ENCODE measurements at places on chromosomes 4 and X.

DNA sequence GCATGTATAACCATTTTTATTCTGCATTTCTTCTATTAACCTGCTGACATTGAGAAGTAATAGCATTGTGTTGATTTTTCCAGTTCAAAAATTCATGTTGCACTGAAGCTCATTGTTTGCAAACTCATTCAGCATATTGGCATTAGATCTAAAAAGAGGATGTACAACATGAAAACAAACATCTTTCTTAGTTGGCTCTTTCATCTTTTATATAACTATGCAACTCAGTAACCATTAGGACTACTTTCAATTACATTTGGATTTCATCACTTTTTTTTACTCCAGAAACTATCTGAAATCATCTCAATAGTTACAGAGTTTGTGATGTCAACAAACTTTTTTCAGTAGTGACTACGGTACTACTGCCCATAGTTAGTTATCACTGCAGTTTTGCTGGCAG lies 346.0 kb upstream of the EPHA5 start:
- no peak for DNase-seq

DNA sequence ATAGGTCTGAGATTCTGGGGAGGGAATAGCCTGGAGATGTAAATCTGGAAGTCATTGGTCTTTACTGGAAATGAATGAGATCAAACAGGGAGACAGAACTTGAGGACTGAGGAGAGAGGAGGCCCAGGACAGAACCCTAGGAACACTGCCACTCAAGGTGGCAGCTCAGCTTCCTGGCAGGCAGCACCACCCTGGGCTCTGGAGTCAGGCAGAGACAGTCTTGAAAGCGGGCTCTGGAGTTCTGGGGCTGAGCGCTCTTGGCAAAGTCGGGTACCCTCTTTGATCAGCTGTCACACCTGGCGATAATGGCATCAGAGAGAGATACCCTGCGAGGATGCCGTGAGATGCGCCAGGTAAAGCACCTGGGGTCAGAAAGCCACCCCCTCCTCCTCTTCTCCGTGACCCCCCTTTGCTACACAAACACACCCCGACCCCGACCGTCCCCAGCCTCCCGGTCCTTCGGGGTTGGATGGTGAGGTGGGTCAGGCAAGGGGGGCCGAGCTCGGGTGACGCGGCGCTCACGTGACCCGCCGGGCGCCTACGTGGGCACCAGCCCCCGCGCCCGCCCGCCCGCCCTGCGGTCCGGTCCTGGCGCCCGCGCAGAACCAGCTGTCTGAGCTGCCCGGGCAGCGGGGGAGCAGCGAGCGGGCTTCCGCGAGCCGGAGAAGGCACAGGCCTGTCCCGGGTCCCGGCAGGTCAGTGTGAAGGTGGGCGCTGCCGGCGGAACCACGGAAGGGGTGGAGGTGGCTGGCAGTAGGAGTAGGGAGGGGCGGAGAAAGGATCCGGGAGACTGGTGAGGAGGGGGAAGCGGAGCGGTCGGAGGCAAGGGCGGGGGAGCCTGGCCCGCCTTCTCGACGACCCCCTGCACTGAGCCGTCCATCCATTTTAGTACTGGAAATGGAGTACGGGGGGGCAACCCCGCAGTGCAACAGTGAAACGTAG lies at the start of gene TCEAL3:
TSS of gene TCEAL3 (plus strand) at position 600 of the 942 bp plus-strand sequence. CDS start 1,102 bp downstream, outside the sequence.
- peak; percentile 48 for DNase-seq

- DNase-seq = no peak
Measured at GRCh38 chrX:152907084-152907651, 9.3 kb downstream of the ZNF185 start.

GRCh38 chr4:30912098-30912714 lies 192.0 kb downstream of the PCDH7 start:
- no peak for DNase-seq

GRCh38 chrX:19368576-19368975 lies 24.8 kb downstream of the PDHA1 start:
- no peak for DNase-seq

DNA sequence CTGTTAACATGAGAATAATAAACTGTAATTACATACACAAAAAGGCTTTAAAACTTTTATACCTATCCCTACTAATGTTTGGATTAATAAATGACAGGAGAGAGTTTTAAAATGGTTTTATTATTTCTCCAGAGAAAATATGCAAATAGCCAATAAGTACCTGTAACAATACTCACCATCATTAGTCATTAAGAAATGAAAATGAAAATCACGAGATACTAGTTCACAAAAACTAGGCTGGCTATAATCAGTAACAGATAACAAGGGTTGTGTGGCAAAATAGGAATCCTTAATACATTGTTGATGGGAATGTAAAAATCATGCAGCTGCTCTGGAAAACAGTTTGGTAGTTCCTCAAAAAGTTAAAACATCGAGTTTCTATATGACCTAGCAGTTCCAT lies 25.2 kb upstream of the AP1AR start:
- no peak for DNase-seq

DNA sequence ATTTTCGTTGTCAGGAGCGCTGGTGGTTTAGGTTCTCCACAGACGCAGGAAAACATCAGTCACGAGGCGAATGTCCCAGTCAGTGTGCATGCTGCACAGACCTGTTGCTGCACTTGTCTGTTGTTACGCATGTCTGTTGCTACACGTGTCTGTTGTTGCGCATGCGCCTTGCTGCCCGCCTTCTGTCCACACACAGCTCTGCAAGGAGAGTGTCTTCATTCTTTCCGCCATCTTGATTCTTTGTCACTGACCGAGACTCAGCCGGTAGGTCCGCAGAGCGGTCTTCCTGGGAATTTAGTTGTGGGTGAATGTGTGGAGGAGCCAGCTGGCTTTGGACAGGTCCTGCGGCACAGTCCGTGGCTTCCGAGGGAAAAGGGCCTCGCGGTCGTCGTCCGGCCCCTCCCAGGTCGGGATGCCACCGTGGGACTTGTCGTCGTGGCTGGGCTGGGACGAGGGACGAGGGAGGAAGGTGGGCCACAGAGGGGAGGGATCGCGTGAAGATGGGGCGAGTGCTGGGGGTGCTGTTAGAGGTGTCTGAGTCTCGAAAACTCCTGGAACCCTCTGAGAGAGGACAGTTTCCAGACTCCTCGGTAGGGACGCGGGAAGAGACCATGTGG lies at the start of gene PAGE2B:
TSS of gene PAGE2B (plus strand) at position 180 of the 617 bp plus-strand sequence. CDS start 1,012 bp downstream, outside the sequence.
- DNase-seq = no peak

GRCh38 chr4:182801636-182802035 lies 115.5 kb downstream of the DCTD start:
- no peak for DNase-seq

DNA sequence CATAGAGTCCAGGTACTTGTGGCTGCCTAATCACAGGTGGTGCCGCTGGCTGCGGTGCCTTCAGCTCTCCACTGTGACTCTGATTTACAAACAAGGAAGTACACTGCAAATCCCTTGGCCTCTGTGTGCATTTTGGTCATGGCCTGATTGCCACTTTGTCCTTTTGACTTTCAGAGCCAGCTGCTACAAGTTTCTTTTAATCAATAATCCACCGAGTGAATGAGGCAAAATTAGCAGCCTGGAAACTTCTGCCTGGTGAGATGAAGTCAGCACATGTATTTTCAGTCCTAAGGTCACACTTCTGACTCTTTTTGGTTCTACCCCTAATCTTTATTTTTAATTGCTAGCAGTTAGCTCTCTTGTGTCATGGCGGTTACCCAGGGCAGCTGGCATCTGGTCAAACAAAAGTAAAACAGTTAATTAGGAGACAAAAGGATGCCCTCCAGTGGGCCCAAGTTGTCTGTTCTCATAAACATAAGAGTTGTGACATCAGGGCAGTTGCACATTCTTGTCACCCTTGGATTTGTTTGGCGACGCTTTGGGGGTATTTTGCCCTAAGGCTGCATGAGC lies 62.3 kb upstream of the LNX1 start:
- DNase-seq = peak; percentile 63

- no peak for DNase-seq
Measured at GRCh38 chr4:6777636-6778281, 4.8 kb upstream of the KIAA0232 start.

- no peak for DNase-seq
Measured at GRCh38 chrX:151099001-151099400, 77.4 kb upstream of the GPR50 start.

DNA sequence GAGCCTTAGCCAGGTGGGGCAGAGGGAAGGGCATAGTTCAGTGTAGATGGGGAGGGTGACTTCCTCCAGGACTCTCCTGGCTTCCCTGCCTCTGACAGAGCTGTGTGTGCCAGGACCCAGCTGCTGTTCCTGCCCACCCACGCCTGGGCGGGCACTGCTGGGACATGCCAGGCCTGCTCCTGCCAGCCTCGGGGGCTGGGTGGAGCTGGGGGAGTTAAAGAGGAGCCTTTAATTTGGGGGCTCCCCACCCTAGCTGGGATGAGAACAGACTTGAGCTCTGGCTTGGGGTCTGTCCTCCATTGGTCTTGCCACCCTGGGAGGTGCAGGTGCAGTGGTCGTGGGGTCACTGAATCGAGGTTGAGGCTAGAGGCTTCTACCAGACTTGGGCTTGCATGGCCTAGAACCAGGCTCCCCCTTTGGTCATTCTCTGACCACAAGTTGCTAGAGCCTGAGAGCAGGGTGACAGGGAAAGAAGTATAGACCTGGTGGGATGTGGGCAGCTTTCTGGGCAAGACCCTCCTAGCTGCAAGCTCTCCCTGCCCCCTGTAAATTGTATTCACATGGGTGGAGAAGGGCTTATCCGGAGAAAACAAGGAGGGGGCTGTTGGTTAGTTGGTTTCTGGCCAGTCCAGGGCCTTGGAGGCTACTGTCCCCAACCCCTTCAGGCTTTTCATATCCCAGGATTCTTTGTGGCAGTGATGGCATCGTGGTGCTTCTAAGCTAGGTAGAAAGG lies 5.7 kb downstream of the EFNB1 start:
- DNase-seq = no peak

DNA sequence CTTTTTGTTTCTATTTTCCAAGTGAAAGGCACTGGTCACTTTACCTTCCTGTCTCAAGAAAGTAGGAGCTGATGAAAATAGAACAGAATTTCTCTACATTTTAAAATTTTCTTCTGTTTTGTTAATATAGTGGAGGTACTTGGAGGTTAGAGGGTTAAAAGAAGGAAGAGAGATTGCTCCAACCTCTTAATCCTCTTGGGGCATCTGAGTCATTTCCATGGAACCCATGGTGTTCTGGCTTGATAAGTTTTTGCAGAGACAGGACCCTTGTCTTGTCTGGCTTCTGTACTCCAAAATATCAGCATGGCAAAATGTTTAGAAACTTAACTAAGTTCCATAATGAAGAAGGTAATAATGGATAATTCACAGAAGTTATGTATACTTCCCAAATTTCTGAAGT lies 727.2 kb downstream of the C4orf33 start:
- no peak for DNase-seq

DNA sequence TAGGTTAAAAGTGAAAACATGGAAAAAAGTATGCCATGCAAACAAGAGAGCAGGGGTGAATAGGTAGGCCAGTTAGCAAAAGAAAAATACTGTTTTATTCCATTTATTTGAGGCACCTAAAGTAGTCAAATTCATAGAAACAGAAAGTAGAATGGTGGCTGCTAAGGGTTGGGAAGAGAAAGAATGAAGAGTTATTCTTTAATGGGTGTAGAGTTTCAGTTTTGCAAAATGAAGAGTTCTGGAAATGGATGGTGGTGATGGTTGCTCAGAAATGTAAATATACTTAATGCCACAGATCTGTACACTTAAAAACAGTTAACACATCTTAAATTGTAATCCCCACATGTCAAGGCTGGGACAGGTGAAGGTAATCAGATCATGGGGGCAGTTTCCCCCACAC lies 29.7 kb downstream of the PARM1 start:
- no peak for DNase-seq

GRCh38 chr4:124262211-124263179 lies 450.0 kb downstream of the ANKRD50 start:
- no peak for DNase-seq

GRCh38 chr4:40149960-40150385 lies 46.9 kb upstream of the RHOH start:
- peak; percentile 59 for DNase-seq

DNA sequence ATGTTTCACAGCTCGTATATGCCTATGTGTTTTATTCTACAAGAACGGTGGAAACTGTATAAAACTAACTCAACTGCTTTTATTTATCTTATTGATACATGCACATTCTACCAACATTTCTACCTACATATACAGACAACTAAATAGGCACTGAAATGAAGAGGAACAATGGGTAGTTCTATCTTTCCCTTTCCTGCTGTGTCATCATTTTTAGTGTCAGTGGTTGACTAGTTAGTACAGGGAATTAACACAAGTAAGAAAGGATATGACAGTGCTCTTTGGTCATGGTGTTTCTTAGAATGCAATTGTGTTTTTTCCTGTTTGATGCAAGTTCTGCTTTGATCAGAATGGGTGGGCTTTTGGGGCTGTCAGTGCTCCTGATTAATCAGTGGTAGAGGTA lies 293.8 kb upstream of the CTSO start:
- no peak for DNase-seq

- DNase-seq = no peak
Measured at GRCh38 chr4:56674984-56675383, 6.1 kb downstream of the HOPX start.

DNA sequence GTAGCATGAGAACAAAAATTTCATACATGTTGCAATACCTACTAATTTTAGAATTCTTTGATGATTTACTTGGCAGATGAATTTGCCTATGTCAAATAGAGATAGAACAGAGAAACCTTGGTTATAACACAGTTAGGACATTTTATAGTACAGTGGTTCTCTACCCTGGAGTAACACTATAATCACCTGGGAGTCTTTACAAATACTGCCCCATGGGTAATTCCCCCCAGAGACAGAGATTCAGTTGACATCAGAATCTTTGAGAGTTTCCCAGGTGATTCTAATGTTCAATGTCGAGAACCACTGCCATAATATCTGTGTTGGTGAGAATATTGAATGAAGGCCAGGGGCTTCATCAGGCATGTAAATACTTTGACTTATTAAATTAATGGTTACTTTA lies 401.3 kb upstream of the NDST4 start:
- DNase-seq = no peak

GRCh38 chr4:129113434-129113833 lies 17.5 kb downstream of the C4orf33 start:
- DNase-seq = no peak

- DNase-seq = no peak
Measured at GRCh38 chr4:183445097-183445428, 627 bp downstream of the CDKN2AIP start.

DNA sequence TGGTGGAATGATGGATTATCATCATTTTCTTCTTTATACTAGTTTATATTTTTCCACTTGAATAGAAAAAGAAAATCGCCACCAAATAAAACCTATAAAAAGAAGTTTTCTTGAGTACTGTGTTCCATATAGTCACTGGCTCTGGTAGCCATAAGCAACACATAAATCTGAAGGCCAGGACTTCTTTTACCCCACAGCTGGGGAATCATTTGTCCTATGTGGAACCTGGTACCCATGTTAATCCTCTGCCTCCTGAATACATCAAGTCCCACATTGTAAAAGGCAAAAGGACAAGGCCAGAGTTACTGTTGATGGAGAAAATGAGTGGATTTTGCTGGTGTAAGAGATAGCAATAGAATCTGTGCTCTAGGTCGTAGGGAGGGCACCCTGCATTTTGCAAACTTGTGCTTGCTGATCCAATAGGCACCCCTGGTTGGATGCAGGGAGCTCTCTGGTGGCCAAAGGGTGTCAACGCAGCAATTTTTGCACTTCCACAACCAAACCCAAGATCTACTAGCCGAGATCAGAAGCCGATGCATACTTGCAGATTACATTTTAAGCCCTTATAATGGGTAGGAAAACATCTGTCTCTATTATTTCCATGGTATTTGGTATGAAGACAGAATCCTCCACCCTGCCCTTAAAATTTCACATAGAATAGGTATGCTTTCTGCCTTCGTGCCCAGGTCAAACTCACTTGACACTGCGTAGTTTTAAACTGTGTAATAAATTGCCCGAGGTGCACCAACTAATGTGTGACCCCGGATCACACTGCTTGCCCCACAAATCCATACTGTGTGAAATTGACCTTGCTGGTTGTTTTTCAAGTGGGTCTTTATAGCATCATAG lies 146.2 kb upstream of the SCML1 start:
- DNase-seq = no peak

GRCh38 chr4:127586922-127587571 lies 45.7 kb upstream of the INTU start:
- DNase-seq = no peak
